ENCODE measurements at places on chromosomes 1 and 21.

- DNase-seq, result no peak
Measured at GRCh38 chr1:109185990-109186732, 27.6 kb upstream of the SARS1 start.

DNA sequence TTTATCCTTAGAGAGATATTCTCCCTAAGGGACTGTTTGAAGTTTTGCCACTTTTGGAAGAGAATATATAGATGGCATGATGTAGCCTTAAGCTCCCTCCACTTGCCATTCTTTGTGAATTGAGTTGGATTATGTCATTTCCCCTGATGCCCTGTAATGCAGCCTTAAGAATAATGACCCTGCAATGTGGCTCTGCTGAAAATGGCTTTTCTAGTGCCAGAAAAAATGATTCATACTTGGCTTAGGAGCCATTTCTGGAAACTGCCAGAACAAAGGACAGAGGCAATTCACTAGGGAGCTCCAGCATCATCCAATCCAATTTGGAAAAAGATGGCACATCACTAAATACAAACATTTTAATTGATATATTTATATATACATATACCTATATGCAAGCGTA is 265.3 kb downstream of the SPATA17 start:
- no peak for DNase-seq

- no peak for DNase-seq
Measured at GRCh38 chr21:44503901-44504399, 36.0 kb downstream of the KRTAP10-1 start.

DNA sequence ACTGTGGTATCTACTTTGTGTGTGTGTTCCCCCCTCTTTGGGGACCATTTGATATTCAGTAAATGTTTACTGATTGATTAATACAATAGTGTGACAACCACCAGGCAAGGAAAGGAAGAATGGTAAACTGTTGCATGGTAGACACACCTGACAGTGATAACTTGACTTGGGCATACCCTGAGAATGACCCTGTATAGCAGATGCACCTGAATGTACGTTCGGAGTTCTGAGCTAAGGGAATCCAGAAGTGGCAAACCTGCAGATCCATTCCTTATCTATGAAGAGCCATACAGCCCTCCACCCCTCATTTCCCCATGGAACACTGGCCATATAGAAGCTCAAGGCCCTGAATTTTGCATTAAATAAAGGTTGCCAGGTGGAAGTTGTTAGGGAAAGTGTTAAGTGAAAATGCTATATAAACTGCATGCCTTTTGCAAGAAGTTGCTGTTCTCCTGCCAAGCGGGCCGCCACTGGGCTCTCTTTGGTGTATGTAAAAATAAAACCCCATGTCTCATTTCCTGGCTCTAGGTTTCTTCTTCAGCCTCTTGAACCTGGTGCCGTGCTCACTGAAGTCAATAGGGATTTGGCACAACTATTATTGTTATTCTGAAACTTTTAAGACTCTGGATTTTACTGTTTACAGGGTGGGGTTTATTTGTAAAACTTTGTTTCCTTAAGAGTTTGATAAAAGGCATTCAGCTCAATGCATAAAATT is 32.6 kb upstream of the DENND1B start:
- no peak for DNase-seq

DNA sequence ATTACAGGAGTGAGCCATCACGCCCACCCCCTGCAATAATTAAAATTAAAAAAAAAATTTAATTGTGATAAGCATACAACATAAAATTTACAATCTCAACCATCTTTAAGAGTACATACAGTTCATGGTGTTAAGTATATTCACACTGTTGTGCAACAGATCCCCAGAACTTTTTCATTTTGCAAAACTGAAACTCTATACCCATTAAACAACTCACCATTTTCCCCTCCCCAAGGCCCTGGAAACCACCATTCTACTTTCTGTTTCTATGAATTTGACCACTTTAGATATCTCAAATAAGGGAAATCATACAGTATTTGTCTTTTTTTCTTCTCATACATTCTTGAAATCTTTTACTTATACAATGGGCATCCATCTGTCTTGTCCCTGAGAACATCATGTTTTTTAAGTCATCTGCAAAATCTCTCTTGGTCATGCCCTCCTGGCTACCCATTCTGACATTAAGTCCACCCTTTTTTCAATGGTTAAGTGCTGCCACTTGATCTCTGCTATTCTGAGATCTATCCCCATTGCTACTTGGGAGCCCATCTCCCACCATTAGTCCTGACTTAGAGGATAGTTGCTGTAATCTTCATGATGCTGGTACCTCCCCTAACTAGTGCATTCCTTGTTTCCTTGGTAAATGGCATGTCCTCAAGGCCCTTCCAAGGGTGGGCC is 39.4 kb upstream of the ZFYVE9 start:
- no peak for DNase-seq

- no peak for DNase-seq
Measured at GRCh38 chr21:29385934-29386520, 87.3 kb downstream of the BACH1 start.

DNA sequence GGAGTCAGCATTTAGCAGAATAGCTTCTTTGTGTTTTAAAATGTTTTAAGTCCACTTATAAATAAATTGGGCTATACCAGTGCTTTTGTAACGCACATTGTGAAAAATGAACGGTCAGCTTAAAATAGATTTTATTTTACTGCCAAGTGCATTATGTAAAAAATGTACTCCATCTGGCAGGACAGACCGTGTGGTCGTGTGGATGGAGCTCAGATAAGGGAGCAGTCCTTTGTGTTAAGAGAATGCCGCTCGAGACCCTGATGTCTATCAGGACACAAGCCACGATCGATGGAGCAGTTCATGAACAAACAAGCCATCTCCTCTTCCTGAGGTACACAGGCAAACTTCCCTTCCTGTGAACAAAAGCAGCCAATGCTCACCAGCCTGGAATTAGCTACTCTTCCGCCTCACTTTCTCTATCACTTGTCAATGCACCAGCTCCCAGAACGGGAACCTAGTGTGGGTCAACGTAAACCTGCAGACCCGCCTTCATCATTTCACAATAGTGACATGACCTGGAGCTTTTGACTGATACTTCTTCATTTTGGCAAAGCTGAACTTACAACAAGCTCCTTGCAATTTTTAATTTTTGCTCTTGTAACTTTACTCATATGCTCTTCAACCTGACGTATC is 243.5 kb downstream of the TGFB2 start:
- DNase-seq, result no peak

GRCh38 chr1:6935911-6936690 is 150.8 kb downstream of the CAMTA1 start:
- DNase-seq, result no peak

DNA sequence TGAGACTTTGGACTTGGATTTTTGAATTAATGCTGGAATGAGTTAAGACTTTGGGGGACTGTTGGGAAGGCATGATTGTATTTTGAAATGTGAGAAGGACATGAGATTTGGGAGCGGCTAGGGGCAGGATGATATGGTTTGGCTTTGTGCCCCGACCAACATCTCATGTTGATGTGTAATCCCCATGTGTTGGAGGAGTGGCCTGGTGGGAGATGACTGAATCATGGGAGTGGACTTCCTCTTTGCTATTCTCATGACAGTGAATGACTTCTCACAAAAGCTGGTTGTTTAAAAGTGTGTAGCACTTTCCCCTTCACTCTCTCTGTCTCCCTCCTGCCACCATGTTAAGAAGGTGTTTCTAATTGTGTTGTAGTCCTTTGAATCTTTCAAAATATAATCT is 9.3 kb upstream of the PHGDH start:
- DNase-seq, result no peak

GRCh38 chr1:27605796-27606707 is 2.1 kb upstream of the AHDC1 start:
- DNase-seq, result peak; percentile 75

GRCh38 chr1:83641206-83641658 is 357.7 kb downstream of the TTLL7 start:
- DNase-seq, result no peak

- DNase-seq, result no peak
Measured at GRCh38 chr1:15410884-15411245, 1.2 kb downstream of the EFHD2 start.
